CD4-positive, alpha-beta T cell treated with Interleukin-12 subunit alpha and Interleukin-12 subunit beta, for 1 hour (primary cell): ENCODE measurements at places on chromosomes 11 and 22.

- no peak for DNase-seq
Measured at GRCh38 chr11:126434950-126435335, 79.5 kb downstream of the ST3GAL4 start.

- no peak for DNase-seq
Measured at GRCh38 chr11:76797341-76798201, 14.4 kb downstream of the TSKU start.

DNA sequence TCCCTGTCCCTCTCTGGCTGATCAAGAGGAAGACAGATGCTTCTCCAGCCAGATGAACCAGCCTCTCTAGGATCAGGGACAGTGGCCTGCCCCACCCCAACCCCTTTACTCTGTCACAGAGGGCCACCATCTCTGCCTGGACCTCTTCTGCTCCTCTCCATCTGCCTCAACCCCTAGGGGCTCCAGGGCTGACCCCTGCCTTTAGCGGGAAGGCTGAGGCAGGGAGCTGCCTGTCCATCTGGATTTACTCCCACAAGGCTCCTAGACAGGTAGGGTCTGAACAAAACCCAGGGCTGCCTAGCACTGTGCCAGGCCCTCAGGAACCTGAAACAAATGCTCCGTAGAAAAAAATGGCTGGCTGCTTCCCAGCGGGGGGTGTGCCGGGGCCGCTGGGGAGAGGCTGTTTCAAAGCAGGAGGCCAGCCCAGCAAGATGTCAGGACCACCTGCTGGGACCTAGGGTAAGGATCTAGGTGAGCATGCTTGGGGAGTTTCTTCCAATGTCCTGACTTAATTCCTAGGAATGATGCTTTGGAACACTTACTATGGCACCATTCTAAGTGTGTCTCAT lies 3.2 kb downstream of the CHST1 start:
- DNase-seq: no peak

GRCh38 chr22:36315325-36315724 lies 62.4 kb downstream of the APOL1 start:
- DNase-seq: no peak

DNA sequence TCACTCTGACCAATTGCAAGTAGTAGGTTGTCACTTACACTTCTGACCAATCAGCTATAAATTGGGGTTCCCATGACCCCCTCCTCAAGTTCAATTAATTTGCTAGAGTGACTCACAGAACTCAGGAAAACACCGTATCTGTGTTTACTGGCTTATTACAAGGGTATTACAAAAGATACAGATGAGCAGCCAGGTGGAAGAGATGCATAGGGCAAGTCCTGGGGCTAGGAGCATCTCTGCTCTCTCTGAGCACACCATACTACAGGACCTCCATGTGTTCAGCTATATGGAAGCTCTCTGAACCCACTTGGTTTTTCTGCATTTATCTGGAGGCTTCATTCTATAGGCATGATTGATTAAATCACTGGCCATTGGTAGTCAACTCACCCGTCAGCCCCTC lies 11.3 kb upstream of the GRK3 start:
- DNase-seq: no peak

DNA sequence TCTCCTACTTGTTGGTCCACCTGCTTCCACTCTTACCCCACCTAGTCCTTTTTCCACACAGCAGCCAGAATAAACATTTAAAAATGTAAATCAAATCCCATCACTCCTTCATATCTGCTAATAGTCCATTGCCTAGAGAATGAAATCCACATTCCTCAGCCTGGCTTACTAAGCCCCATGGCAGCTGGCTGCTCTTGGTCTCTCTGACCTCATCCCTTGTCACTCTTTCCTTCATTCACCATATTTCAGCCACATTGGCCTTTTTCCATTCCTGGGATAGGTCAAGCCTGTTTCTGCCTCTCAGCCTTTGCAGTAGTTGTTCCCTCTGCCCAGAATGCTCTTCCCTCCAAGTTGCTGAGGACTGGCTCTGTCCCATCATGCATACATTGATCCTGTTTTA lies 512.8 kb downstream of the INSC start:
- no peak for DNase-seq
